Stimulated activated CD4-positive, alpha-beta T cell treated with anti-CD3 and anti-CD28 coated beads, Interleukin-15, amount 100 ng/mL, for 1 hour (primary cell): ENCODE measurements at places on chromosomes 7 and 10.

- DNase-seq, result no peak
Measured at GRCh38 chr10:59283456-59284091, 78.8 kb downstream of the FAM13C start.

DNA sequence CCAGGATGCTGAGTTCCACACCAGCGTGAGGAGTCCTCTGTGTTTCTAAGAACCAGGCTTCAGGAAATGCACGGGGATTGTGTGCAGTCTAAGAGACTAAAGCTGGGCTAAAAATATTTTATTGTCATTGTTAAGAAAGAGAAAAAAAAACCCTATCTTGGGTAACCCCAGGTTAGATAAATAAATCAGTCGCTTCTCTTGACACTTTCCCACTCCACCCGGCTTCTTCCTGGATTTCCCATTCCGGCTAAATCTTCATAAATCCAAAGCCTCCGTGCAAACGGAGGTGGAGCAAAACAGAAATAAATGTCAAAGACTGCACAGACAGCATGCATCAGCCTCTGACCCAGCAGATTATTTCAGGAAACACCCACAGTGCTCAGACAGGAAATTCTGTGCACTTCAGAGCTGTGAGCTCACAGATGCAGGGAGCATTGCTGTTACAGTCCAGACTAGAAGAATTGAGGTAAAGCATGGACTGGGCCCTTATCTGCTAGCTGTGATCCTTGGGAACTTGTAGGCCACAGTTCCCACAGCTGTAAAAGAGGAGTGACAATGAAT lies 44.8 kb upstream of the GRID1 start:
- no peak for DNase-seq

DNA sequence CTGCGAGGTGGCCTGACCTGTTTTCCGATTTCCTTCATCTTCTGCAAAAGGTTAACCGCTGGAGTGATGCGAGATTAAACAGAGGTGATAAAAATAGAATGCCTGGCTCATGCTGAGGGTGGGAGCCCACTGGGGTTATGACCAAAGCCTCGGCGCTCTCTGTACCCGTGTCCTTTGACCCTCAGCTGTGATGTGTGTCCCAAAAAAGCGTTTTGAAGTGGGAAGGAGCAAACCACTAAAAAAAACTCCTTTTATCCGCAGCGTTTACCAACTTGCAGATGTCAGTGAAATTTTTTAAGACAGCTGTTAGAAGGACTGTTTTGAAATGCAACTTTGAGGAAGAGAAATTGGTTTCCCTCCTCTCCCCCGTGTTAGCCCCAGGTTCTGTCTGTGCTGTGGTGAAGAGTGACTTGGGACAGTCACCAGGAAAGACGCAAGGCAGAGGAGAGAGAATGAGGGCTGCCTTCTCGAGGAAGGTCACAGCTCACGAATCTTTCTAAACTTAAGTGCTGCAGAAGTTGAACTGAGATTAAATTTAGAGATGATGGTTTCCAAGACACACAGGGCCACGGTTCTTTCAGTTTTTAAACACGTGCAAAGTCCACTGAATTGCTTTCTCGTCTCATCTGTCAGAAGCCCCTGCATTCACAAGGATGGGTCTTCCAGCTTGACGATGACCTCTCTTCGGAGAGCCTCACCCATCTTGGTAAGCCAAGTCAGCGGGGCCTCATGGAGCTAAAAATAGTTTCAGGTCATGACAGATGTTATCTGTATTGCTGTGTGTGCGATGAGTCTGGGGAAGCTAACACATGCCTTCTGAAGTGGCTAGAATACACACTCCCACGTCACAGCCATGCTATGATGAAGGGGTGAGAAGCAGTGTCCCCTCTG lies 27.6 kb downstream of the AMZ1 start:
- DNase-seq, result peak; percentile 14

GRCh38 chr10:112369495-112370423 lies 4.2 kb upstream of the ACSL5 start:
- DNase-seq, result no peak

GRCh38 chr10:58488921-58489320 lies 23.8 kb upstream of the BICC1 start:
- DNase-seq, result no peak

- DNase-seq, result no peak
Measured at GRCh38 chr10:102045292-102045691, 10.7 kb downstream of the ARMH3 start.

GRCh38 chr10:100182281-100182680 lies 3.5 kb downstream of the ERLIN1 start:
- no peak for DNase-seq

- no peak for DNase-seq
Measured at GRCh38 chr7:45574669-45575500, 717 bp downstream of the ADCY1 start.

DNA sequence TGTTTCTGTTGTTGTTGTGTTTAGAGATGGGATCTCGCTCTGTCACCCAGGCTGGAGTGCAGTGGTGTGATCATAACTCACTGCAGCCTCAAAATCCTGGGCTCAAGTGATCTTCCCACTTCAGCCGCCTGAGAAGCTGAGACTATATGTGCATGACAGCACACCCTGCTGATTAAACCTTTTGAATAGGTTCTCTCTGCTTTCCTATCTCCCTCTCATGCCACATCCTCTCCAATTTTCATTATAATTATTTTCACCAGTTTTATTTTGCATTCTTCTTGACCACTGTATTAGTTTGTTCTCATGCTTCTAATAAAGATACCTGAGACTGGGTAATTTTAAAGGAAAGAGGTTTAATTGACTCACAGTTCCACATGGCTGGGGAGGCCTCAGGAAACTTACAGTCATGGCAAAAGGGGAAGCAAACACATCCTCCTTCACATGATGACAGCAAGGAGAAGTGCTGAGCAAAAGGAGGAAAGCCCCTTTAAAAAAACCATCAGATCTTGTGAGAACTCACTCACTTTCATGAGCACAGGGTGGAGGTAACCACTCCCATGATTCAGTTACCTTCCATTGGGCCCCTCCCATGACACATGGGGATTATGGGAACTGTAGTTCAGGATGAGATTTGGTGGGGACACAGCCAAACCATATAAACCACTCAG lies 12.9 kb downstream of the AGK start:
- no peak for DNase-seq

- DNase-seq, result no peak
Measured at GRCh38 chr7:152144557-152145245, 119.2 kb downstream of the GALNT11 start.

DNA sequence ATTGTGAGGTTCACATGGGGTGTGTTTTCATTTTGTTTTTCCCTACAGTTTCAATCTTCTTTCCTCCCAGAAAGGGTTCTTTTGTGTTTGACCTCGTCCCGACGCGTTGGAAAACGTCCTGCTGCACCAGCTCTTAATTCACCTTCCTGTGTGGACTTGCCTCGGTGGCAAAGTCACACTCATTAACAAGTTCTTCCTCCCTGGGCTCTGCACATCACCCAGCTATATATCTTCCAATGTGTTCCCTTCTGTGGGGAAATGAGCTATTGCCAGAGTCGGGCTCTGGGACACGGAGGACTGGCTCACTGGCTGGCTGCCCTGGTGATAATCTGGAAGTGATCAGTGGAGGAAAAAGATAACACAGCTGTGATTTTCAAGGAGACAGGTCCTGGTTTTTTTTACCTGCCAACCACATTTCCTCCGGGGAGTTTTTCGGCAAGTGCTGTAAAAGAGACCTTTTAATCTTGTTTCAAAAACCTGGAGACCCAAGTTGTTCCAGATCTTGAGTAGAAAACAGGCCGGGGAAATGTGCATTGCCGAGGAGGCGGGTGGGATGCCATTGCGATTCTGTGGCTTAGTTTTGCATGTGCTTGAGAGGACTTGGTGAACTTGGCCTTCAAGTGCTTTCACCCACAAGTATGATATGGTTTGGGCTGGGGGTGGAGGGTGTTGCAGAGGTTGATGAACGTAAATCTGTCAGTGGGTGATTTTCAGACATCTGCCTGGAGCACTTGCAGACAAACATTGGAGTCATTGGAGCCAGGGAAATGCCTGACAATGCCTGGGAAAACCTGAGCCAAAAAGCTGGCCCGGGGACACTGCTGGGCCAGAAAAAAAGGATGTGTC lies 96.5 kb upstream of the CREB5 start:
- DNase-seq, result no peak
